NCI-H1694 treated with DMSO at 0.1 percent for 48 hours (cell line): ENCODE measurements at places on chromosomes 2 and 18.
A peak's percentile ranks its signal among the peaks of the same experiment; 100 is the strongest.

- DNase-seq, result no peak
Observed at GRCh38 chr2:205760157-205760556, 77.9 kb downstream of the NRP2 start.

GRCh38 chr18:305003-305501 is 37.2 kb upstream of the THOC1 start:
- DNase-seq, result no peak

- DNase-seq, result no peak
Observed at GRCh38 chr18:27104743-27105142, 80.4 kb downstream of the CHST9 start.

GRCh38 chr2:130963849-130964793 is 127.4 kb downstream of the ARHGEF4 start:
- DNase-seq, result no peak

GRCh38 chr2:113755035-113755834 is 1.2 kb downstream of the SLC35F5 start:
- DNase-seq, result no peak

DNA sequence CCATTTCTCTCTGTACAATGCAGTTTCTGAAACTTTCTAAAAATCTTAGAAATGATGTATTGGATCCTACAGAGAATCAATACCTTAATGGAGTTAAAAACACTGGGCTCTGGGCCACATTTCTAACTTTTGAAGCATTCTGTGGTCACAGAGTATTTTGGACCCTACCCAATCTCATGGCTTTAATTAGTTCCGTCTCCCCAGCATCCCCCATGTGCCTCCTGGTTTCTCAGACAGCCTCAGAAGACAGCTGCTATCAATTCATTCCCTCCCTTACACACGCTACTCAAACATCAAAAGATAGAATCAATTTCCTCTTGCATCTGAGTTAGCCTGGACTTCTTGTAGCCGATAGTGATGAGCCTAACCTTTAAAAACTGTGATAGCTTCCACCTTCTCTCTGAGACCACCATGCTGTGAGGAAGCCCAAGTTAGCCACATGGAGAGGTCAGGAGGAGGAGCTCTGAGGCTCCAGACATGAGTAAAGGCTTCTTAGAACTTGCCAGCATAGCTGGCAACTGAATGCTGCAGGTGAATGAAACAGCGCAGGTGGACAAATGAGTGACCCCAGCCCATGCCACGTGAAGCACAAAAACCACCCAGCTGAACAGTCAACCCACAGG is 10.4 kb downstream of the ADCY3 start:
- DNase-seq, result no peak

DNA sequence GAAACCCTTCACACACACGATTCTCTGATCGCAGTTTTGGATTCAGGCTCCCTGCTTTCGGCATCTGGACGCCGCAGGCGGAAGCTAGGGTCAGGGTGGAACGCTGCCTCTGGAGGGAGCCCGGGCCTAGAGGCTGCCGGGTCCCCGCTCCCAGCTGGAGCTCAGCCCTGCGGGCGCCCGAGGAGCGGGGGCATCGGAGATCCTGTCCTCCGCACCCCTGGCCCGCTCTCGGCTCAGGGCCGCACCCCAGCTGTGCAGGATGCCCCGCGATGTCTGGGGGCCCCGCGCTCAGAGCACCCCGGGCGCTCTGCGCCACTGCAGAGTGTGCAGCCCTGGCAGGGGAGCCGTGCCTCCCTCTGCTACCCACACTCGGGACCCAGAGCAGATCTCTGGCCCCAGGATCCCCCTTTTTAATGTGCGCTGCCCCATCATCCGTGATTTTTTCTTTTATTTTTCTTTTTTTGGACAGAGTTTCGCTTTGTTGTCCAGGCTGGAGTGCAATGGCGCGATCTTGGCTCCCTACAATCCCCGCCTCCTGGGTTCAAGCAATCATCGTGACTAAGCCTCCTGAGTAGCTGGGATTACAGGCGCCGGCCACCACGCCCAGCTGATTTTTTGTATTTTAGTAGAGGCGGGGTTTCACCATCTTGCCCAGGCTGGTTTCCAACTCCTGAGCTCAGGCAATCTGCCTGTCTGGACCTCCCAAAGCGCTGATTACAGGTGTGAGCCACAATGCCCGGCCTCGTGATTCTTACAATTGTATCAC is 54.8 kb upstream of the TUBA3E start:
- DNase-seq, result no peak

DNA sequence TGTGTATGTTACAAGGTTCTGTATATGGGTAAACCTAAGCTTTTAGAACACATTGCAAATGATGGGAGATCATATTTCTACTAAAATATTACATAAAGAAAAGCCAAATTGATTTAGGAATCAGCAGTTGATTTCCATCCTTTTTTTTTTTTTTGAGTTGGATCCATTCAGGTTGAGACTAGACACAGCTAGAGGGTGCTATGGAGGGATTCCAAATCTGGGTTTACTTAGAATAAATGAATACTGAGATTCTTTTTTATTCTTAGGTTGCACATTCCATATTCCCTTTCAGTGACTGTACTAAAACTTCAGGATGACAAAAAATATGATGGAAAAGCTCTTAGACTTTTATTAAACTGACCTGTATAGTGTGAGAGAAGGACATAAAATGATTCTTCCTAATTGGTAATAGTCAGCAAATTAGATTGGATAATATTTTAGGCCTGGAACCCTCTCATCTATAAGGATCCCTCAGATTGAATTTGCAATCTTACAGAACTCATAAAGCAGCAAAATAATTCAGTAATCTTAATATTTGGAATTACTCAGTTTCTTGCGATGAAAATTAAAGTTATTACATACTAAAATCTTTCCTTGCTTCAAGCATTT is 183.3 kb upstream of the SESTD1 start:
- DNase-seq, result no peak

- no peak for DNase-seq
Observed at GRCh38 chr2:120209427-120210269, 13.6 kb downstream of the TMEM185B start.

DNA sequence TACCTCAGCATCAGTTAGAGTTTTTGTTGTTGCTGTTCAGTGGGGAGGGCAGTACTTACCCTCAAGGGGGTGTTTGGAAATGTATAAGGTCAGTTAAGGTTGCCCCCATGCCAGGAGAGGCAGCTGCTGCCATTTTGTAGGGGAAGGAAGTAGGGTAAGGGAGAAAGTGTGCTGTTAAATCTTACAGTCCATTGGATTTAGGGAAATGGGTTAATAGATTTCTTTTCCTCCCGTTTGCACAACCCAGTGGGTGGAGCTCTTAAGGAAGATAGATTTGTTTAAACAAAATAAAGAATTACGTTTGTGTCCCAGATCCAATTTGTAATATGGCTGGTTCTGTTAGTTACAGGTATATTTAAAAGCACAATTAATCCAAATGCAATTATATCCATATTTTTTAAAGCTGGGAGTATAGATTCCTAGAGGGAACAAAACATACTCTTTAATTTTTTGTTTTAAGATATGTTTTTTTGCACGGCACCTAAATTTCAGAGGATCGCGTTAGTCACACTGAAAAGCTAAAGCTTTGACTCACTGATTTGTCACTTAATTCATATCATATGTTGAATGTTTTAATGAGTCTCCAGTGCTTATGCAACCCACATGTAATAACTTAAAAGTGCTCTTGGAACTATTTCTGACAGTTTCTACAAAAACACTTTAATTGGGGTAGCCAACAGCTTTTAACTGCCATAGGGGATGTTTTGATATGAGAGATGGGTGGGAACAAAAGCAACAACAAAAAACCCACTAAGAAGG is 9.0 kb upstream of the CWC22 start:
- no peak for DNase-seq

DNA sequence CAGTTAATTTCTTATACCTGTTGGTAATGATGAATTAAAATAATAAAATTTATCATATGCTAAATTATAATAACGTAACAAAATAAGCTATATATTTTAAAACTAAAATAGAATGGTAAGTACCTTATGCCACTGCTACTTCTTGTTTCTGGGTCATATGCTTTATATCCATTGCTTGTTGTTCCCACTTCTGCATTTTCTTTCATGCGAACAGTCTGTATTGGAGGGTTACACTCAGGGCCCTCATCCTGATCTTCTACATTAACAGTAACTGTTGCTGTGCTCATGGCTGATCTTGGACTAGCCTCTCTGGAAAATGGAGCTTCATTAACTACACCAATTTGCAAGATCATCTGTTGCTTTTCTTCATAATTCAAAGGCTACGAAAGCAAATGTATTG is 22.2 kb downstream of the DSC2 start:
- no peak for DNase-seq

DNA sequence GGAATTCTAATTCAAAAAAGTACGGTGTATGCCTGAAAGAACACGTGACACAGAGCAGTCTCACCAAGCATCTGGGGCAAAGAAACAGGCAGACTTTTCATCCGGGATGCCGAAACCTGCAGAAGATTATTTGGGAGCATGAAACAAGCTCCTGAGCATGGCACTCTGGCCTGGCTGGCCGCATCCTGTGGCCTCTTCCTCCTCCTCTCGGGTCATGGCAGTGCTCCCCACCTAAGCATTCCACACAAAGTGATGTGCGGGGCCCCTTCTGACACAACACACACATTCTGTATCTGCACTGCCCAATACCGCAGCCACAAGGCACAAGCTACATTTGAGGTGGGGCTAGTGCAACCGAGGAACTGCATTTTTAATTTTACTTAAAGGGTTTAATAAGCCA is 380.8 kb downstream of the NBAS start:
- DNase-seq, result no peak

DNA sequence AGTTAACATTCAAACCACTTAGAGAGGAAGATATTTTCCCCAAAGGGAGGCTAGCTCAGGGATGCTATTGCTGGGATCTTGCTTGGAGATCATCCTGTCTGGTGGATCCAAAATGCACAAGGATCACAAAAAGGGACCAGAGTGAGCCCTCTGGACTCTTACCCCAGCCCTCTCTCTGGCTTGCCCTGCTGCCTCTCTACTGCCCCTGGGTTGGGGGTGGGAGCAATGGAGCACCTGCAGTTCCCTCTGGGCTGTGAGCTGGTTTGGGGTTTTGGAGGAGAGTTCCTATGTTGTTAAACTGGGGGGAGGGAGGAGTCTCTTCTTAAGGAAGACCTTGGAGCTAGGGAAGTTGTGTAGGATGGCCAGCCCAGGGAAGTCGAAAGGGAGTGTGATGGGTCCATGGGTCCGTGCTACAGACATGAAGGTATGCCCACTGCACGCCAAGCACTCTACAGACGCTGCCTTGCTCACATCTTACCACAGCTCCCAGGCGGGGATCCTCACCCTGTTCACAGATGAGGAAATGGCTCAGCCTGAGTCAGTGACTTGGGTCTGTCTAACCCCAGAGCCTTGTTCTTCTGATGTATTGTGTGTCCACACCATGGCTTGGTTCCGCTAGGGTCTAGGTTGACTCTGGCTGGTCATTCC is 3.8 kb downstream of the LBH start:
- no peak for DNase-seq

- no peak for DNase-seq
Observed at GRCh38 chr2:62297624-62298010, 101.7 kb downstream of the B3GNT2 start.

DNA sequence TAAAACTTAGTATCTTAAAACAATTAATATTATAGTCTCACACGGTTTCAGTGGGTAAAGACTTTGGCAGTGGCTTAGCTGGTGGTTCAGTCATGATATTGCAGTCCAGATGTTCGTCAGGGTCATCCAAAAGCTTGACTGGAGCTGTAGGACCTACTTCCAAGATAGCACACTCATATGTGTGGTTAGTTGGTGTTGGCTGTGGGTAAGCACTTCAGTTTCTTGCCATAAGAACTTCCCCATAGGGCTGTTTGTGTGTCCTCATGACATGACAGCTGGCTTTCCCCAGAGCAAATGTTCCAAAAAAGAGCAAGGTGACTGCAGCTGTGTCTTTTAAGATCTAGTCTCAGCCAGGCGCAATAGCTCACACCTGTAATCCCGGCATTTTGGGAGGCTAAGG is 48.5 kb upstream of the EPC2 start:
- no peak for DNase-seq

DNA sequence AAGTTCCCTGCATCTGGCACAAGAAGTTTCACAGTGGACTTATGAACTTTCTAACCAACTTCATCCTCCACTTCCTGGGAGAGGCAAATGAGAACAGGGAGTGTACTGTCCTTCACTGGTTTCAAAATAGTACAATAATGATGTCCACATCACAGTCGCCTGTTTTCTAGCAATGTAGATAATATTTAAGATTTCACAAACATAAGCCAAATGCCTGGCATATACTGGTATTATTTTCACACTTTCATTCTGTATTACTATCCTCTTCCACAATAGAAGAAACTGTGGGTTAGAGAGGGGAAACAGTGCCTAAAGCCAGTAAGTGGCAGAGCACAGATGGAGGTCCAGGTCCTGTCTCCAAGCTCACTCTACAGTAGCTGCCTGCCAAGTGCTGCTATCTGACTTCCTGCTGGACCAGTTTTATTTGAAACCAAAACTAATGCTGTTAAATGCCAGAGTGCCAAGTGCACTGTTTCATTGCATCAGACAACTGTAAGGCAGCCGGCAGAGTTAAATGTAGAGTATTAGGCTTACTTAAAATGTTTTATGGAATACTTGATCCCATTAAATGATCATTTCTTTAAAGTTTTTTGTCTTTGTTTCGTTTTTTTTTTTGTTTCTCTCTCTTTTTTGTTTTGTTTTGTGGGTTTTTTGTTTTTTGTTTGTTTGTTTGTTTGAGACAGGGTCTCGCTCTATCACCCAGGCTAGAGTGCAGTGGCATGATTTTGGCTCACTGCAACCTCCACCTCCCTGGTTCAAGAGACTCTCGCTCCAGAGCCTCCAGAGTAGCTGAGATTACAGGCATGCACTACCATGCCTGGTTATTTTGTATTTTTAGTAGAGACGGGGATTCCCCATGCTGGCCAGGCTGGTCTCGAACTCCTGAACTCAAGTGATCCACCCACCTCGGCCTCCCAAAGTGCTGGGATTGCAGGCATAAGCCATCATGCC is 15.1 kb downstream of the COBLL1 start:
- DNase-seq, result peak; percentile 78

GRCh38 chr2:165436559-165436958 is 32.9 kb upstream of the CSRNP3 start:
- DNase-seq, result no peak

DNA sequence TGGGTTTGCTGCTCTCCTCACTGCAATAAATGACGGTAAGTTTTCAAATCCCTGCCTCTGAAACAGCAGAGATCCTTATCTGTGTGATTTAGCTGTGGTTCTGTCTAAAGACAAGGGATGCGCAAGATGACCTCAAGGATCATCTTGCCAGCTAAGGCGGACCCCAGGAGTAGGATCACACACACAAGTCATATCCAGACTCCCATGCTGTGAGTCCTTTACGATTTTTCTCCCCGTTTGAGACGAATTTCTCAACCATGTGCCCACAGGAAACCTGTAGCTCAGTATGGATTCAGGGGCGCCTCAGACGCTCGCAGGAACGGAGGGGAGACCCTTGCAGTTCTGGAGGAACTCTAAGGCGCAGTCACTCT is 11.1 kb upstream of the DCTN1 start:
- DNase-seq, result no peak

GRCh38 chr2:83394134-83394904 is 1064.8 kb downstream of the SUCLG1 start:
- no peak for DNase-seq

DNA sequence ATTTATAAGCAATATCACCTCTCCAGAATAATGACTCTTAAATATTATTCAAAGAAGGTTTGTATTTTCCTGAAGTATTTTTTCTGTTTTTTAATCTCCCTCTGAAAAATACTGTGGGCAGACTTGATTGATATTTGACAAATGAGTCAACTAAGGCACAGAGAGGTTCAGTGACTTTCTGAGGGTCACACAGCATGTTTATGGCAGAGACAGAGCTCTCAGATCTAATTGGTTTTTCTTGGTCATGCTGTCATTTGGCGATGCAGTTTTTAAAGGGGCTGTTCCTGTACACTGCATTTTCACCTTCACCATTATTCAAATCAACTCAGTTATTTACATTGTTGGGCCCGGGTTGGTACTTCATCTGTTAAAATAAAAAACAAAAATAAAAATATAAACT is 264.3 kb downstream of the LRRTM1 start:
- no peak for DNase-seq
